Activated naive CD4-positive, alpha-beta T cell treated with Interleukin-2 at 50 U/mL for 16 hours (primary cell): ENCODE measurements at places on chromosomes 7 and 10.

DNA sequence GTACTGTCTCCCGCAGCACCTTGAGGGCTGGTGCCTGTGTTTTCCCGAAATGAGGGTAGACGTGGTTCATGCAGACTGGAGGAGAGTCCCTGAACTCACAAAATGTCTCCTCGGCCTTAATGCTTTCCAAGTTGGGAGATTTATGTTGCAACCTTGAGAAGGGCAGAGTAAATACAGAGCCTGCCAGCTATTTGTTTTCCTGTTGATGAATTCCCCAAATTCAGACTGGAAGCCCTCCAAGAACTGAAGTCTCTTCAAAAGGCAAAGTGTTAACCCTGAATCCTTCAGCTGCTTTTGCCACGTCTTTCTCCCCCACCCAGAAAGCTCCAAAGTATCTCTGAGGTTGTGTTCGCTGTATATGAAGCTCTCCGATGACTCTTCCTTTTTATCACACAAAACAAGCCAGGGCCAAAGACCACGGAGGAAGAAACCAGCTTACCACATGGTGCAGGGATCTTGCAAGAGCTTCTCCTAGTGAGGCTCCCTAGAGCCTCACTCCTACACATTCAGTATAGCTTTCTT is 254.7 kb upstream of the NFE2L3 start:
- DNase-seq = no peak

DNA sequence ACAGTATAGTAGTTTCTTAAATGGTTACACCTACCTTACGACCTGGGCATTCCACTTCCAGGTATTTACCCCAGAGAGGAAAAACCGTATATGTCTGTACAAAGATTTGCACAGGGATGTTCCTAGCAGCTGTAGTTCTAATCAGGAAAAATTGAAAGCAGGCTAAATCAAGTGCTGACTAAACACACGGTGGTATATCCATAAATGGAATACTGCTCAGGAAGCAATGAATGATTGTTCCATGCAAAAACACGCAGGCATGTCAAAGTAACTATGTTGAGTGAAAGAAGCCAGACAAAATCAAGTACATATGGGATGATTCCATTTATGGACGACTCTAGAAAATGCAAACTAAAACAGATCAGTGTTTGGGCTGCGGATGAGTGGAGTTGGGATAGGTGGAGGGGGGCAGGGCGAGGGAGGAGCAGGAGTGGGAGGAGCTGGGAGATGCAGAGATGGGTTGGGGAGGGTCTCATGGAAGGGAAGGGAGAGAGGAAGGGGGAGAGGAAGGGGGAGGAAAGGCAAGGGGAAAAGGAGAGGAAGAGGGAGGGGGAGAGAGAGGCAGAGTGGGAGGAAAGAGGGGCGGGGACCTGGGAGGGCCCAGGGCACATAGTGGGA is 484 bp upstream of the MSRB2 start:
- DNase-seq = no peak

DNA sequence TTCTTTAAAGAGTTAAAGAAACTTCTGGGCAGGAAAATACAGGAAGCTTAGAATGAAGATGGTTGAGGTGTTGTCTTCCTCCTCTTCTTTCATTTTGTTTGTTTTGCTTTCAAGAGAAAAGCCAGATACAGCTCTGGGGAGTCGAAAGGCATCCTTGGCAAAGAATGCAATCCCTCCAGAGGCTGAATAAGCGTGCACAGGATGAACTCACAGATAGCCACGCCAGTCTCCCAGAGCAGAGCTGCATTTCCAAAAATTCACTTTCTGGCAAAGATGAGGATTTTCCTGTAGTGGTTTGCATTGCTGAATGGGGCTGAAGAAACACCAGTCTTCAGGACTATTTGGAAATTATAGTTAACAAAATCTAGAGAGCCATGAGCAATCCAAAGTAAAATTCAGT is 336.4 kb downstream of the NRG3 start:
- DNase-seq = no peak

DNA sequence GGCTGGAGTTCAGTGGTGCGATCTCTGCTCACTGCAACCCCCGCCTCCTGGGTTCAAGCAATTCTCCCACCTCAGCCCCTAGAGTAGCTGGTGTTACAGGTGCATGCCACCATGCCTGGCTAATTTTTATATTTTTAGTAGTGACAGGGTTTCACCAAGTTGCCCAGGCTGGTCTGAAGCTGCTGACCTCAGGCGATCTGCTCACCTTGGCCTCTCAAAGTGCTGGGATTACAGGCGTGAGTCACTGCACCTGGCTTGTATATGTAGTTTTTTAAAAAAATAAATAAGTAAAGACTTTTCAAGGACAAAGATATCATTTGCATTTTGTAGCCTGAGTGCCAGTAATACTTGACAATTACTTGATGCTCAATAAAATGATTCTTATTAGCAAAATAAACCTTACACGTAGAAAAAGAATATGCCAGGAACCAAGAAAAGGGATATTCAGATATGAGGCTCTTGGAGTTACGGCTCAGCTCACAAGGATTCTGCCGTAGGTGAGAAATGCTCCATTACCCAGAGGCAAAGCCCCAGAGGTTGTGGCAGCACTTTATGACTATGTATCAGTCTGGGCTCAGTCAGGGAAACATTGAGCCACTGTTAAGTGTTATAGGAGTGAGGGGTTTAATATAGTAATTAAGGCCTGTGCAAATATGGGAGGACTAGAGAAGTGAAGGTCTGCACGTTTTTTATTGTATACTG is 98.5 kb downstream of the TPST1 start:
- no peak for DNase-seq

- DNase-seq = no peak
These were observed 1.1 kb downstream of the AUTS2 start for GRCh38 chr7:69599286-69599954.

- DNase-seq = no peak
These were observed 92.1 kb upstream of the IMMP2L start for GRCh38 chr7:111654343-111654742.

DNA sequence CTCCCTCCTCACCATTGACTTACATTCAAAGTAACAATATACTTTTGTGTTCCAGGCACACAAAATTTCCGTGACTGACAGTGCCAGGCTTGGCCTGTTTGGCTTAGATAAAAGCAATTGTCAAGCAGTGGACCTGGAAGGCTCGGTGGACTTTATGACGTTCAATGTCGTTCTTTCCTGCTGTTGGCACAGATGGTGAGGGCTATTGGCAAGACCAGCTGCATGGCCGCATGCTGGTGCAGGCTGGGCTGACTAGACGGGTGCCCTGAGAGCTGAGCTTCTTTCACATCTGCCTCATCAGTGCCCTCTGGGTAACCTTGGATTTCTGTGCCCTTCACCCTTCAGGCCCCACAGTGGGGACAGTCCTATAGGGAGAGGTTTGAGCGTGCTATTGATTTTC is 45.2 kb downstream of the WIPF3 start:
- no peak for DNase-seq

- DNase-seq = no peak
These were observed 184.9 kb upstream of the WDR11 start for GRCh38 chr10:120666308-120666707.

- no peak for DNase-seq
These were observed 2.8 kb downstream of the FAM20C start for GRCh38 chr7:195010-195829.

GRCh38 chr7:135169141-135169963 is 1.2 kb downstream of the CYREN start:
- DNase-seq = peak; percentile 68

DNA sequence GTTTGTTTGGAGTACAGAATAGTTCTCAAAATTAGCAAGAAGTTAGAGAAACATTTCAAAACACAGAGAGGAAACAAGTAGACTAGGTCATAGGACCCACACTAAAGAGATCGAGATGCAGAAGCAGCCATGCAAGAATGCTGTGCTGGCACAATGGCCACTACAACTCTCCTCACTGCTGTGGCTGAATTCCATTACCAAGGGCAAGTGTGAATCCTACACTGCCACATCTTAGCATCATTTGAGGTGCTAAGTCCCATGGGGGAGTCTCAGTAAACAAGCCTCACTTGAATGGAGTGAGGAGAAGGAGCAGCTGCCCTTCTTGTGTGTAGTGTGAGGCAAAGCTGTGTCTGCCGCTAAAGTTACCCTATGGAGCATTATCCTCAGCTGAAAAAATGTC is 56.7 kb downstream of the PCLO start:
- DNase-seq = no peak

DNA sequence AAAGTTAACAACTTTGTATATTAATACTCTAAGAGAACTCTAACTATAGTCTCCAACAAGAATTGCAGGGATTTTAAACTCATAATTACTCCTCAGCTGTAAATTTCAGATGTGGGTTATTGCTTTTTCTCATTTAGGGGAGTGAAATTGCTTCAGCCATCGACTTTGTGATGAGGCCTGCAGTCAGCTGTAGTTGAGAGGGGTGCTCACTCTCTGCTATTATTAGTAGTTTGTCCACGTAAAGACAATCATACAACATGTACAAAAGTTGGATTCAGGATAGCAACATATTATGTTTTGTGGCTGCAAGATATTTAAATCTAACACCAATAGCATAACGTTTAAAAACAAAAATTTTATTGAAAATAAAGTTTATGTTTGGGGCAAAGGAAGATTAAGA is 28.7 kb downstream of the HDAC9 start:
- no peak for DNase-seq

GRCh38 chr10:66832781-66833422 is 92.9 kb upstream of the LRRTM3 start:
- no peak for DNase-seq

DNA sequence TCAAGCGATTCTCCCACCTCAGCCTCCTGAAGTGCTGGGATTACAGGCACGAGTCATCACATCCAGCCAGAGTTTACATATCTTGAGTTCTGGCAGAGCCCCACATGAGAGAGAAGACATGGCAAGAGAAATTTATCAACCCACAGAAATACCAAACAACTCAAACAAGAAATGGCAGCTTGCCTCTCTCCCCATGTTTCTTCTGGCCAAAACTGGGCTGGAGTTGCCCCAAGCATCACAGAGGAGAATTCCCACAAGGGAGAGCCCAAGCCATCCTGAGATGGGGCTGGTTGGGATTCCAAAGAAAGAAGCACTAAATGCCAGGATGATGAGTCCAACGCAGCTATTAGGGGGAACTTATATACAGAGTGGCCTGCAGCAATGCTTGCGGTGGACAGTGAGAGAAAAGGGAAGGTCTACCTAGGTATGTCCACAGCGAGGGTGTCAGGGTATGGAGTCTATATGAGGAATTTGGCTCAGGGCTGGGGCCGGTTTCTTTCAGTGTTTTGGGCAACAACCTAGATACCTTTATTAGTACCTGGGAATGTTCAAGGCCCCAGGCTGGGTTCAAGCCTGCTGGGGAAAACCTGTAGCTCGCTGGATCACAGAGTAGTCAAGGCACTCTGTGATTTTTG is 14.5 kb upstream of the PAX4 start:
- DNase-seq = no peak

- peak; percentile 35 for DNase-seq
These were observed 22.0 kb downstream of the KLF6 start for GRCh38 chr10:3763035-3763456.

DNA sequence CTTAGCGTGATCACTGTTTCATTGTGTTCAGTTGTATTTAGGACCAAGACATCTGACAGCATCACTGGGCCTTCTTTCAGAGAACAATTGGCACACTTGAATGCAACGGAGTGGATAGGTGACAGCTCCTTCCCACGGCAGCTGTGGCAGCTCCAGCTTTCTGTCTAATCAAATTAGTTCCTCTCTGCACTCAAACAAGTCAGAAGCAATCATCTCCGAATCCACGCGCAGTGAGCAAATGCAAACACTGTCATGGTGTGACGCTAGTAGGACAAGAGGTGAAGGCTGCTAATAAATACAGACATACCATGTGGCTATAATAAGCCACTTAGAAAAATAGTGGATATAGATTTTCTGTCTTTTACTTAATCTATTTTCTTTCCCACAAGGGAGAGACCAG is 542.4 kb downstream of the ACTR3B start:
- no peak for DNase-seq

GRCh38 chr10:86597306-86597705 is 57.0 kb upstream of the OPN4 start:
- DNase-seq = no peak

DNA sequence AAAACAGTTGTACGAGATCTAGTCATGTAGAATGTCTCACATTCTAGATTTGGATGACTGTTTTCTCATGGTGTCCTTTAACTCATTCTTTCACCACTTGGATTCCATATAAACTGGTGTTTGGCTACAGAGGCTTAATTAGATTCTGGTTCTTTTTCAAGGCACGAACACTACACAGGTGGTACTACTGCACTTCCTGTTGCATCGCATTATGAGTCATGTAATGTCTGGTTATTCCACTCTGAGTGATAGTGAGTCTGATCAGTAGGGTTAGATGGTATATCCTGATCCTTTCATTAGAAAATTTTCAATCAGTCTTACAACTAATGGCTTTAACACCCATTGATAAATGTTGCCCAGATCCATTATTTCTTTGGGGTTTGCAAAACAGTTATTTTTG is 11.2 kb upstream of the AKAP9 start:
- DNase-seq = no peak

GRCh38 chr7:29090836-29091601 is 55.3 kb downstream of the CPVL start:
- DNase-seq = no peak

- DNase-seq = no peak
These were observed 51.2 kb downstream of the ANLN start for GRCh38 chr7:36440880-36441279.

DNA sequence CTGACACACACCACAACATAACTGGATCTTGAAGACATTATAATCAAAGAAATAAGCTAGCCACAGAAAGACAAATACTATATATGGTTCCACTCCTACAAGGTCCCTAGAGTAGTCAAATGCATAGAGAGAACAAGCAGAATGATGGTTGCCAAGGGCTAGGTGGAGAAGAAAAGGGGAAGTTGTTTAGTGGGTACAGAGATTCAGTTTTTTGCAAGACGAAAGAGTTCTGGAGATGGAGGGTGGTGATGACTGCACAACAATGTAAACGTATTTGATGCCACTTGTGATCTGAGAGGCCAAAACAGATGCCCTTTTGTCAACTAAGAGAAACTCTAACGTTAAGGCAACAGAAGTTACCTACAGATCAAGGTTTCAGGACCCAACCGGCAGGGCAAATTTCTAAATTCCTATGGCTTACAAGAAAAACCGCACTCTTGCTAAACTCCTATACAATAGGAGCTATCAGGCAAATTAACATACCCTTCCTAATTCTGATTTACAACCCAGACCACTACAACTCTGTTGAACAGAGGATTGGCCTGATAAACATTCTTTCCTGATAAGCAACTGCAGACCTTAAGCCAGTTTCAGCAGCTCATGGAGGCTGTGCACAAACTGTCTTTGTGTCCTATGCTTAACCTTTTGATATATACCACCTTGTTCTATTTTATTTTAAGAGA is 69.0 kb downstream of the FAM107B start:
- DNase-seq = no peak

GRCh38 chr10:112753961-112754411 is 196.1 kb upstream of the TCF7L2 start:
- no peak for DNase-seq
